Stimulated activated CD8-positive, alpha-beta memory T cell treated with anti-CD3 and anti-CD28 coated beads, Interleukin-4, amount 100 ng/mL, for 4 hours (primary cell): ENCODE measurements at places on chromosomes 16 and 17.

DNA sequence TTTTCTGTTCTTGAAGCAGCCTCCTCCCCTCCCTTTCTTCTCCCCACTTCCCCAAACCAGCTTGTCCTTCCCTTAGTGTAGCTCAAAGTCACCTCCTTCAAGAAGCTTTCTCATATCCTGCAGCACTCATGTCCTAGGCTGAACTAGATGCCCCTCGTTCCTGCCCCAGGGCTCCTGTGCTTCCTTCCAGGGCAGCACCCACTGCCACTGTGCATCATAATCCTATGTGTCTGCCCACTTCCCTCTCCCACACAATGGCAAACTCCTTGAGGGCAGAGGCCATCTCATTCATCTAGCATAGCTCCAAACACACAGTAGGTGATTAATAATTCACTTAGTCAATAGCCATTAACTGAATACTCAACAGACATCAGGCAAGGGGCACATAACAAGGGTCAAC lies 6.9 kb upstream of the TMEM132E start:
- DNase-seq = no peak

DNA sequence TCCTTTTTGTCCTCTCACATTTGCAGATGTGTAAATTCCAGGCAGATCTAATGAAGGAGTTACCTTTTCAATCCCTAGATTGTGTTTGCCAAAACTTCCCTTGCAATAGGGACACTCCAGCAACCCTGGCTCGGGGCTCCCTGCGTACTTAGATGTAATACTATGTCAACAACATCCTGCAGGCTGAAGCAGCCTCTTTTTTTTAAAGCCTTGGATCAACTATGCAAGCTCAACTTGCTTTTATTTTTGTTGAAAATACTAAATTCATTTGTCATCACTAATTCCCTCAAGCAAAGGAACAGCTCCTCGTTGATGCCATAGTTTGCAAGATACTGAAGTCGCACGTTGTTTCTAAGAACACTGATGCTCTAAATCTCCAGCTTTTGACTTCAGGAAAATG lies 59.1 kb downstream of the GRIN2A start:
- DNase-seq = no peak

- no peak for DNase-seq
Measured at GRCh38 chr16:23640615-23640930, 537 bp downstream of the PALB2 start.

- no peak for DNase-seq
Measured at GRCh38 chr17:79799538-79800324, 2.9 kb upstream of the CBX8 start.

DNA sequence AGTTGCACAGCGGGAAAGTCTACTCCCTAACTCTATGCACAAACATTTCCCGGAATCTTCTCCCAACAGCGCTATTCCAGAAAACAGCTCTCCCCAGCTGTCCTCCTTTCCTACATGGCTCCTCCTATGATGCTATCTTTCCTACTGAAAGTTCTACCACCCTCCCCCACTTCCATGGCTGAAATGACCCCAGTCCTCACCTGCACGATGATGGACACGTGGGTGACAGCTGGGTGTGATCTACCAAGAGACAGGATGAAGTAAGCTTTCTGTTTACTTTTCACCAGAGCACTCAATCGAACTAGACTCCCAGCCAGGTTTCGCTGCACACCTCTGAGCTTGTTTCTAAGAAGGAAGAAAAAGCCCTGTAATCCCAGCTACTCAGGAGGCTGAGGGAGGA lies 10.7 kb downstream of the CTC1 start:
- no peak for DNase-seq

GRCh38 chr16:81316176-81316496 lies 1.4 kb downstream of the GAN start:
- DNase-seq = no peak

- no peak for DNase-seq
Measured at GRCh38 chr17:58360296-58361063, 8.5 kb upstream of the SUPT4H1 start.

DNA sequence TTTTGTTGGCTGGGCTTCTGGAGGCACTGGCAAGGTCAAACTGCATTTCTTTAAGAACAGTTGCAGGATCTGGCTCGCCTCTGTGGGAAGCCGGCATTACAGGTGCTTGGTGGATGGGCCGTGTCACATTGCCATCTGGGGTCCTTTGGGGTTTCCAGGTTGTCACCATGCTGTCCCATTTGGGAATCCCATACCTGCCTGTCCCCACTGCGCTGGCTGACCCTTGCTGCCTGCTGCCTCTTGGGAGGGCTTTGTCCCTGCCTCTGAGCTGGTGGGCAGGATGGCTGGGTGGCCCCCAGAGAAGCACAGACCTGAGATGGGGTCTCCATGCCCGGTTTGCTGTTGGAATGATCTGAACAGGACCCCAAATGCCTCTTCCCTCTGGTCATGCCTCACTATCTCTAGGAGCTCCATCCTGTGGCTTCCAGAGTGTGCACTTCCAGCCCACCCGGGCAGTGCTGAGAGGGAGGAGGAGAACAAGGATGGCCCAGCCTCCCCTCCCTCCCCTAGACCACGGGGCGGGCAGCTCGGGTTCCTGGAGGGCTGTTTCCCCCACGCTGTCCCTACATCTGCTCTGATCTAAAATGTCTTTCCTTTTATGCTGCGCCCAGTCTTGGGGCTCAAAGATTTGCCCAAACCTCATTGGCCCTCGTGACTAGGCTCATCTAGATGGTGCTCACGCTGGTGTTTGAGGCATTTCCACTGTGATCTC lies 28.0 kb downstream of the OR1D5 start:
- no peak for DNase-seq

DNA sequence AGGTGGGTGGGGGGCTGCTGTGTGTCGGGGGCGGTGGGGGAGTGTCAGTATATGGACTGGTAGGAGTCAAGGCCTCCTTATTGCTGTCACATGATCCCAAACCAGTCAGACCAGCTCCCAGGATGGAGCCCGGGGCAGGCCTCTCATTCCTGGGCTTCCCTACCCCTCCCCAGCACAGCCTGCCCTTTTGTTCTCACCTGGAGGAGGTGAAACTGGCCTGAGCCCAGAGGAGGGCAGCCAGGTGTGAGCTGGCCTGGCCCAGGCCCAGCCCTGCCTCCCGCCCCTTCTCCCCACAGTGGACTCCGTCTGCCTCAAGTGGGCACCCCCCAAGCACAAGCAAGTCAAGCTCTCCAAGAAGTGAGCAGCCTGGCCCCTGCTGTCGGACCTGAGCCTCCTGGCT lies 4.6 kb downstream of the PRSS8 start:
- DNase-seq = no peak

DNA sequence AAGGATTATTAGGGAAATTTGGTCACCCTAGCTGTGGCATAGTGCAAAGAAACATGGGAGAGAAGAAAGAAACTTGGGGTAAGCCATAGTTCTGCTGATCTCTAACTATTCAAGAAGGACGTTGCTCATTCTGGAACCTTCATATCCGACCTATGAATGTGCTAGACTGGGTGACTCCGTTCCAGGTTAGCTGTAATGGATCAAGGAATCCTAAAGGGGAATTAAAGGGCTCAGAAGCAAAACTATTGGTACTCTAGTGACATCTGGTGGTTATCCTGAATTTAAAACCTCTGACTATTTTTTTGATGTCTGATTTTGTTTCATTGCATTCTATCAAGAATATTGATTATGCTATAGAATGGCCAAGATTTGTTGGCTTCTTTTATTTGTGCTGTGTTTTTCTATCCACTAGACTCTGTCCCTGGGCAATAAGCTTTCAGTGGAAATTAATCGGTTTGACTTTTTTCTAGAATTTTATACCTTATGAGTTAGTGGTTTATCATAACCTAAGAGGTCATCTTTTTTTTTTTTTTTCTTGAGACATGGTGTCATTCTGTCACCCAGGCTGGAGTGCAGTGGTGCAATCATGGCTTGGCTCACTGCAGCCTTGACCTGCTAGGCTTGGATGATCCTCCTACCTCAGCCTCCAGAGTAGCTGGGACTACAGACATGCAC lies 19.5 kb downstream of the PCTP start:
- no peak for DNase-seq

DNA sequence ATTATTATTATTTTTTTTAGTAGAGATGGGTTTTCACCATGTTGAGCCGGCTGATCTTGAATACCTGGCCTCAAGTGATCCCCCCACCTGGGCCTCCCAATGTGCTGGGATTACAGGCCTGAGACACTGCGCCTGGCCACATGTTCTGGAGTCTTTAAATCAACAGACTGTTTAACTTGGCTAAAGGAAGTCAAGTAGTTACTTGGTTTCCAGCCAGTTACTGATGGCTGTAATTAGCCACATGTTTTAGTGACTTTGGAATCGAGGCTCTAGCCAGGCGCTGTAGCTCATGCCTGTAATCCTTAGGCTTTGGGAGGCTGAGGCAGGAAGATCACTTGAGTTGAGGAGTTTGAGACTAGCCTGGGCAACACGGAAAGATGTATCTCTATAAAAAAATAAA lies 699.2 kb upstream of the RBFOX1 start:
- DNase-seq = no peak

DNA sequence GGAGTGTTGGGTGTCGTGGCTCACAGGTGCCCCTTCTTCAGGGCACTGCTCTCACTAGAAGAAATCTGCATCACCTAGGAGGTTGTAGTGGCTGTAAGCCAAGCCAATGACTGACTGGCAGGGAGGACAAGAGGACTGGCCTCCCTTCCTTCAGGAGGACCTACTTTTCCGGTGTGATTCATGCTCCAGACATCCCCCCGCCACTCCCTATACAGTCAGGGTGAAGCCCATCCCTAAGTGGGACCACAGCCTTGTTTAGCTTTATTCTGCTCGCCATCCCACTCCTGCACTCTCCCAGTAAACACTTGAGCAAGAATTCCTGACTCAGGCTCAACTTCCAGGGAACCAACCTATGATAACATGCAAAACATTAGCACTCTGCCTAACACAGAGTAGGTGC lies 67.0 kb downstream of the PLCG2 start:
- no peak for DNase-seq

- DNase-seq = no peak
Measured at GRCh38 chr16:79612207-79612606, 11.7 kb upstream of the MAF start.

- DNase-seq = no peak
Measured at GRCh38 chr17:57271821-57272220, 15.5 kb downstream of the MSI2 start.

- DNase-seq = no peak
Measured at GRCh38 chr16:12252616-12253015, 276.1 kb downstream of the SNX29 start.

DNA sequence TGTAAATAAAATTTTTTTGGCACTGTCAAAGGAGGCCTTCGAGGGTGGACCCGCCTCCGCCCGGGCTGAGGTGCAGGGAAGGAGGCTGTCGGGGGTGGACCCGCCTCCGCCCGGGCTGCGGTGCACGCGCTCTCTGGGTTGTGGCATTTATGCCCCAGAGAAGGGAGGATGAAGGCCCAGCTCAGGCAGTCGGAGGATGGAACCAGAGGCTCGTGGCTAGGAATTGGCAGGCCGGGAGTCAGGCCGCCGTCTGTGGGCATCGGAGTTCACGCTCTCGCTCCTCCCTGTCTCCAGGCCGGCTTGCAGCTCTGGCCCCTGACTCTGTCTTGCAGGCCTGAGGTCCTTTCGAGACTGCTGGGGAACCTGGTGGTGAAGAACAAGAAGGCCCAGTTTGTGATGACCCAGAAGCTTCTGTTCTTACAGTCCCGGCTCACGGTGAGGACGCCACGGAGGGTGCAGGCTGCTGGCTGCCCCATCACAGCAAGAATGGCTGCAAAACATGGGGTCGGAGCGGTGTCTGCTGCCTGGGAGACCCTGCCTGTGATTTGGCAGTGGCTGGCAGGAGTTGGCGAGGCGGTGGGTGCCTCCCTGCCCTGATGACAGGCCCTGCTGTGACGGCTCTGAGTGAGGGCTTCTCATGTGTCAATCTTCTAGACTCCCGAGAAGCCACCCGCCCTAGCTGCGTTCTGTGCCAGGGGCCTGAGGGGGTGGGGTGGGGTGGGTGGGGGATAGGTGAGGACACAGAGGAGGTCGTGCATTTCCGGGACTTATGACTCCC lies 5.9 kb downstream of the TELO2 start:
- DNase-seq = no peak

DNA sequence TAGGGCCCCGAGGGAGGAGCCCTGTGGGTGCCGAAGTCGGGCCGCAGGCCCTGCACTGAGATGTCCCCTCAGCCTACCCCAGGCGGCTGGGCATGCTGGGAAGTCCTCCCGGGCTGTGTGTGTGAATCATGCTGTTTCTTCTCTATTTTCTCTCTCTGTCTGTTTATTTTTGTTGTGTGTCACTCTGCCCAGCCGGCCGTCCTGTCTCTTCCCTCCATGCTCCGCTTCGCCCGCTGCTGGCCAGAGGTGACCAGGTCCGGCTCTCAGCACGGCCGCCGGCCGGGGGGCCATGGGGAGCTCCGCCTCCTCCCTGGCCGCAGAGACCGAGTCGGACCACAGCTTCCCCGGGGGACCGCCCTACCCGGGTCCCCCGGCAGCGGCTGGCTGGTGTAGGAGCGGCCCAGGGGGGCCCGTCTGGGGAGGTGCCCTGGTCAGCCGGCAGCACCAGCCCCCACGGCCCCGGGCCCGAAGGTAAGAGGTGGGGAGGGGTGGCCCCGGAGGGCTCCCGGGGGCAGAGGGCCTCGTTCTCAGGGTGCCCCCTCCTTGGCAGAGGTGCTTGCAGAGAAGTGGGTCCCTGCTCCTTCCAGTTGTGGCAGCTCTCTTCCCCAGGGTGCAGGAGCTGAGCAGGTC lies 12.5 kb downstream of the CAPN15 start:
- no peak for DNase-seq

- no peak for DNase-seq
Measured at GRCh38 chr17:37493249-37494027, 3.7 kb downstream of the DUSP14 start.

- DNase-seq = no peak
Measured at GRCh38 chr17:7548585-7549400, at the start of gene TNFSF12. TNFSF12 (plus strand) TSS chr17:7549058; CDS start chr17:7549154, 96 bp downstream.

- no peak for DNase-seq
Measured at GRCh38 chr17:33079201-33079600, 87.6 kb downstream of the SPACA3 start.

- DNase-seq = no peak
Measured at GRCh38 chr17:8386841-8387240, 3.8 kb upstream of the RPL26 start.

DNA sequence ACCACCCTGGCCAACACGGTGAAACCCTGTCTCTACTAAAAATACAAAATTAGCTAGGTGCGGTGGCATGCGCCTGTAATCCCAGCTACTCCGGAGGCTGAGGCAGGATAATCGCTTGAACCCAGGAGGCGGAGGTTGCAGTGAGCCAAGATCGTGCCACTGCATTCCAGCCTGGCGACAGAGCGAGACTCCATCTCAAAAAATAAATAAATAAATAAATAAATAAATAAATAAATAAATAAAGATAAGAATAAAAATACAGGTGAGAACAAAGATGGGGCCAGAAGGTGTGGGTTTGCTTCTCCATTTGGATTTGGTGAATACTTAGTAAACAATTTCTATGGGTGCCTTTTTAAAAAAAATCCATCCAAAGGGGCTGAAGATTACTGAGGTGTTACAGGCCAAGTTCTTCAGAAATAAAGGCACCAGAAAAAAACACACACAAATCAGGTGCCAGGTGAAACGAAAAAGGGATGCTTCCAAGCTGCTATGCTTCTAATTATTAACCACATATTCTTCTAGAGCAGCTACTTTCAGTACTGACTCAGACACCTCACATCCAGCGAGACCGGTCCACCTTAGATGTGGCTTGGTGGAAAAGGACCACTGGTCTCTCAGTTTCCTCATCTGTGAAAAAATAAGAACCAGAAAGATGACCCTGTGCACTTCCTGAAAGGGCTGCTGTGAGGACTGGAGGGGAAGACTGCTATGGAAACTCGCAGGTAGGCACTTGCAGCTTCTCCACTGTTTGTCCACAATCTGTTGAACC lies 9.2 kb downstream of the GLYR1 start:
- no peak for DNase-seq
